ENCODE measurements at places on chromosomes 11 and 22.
A peak's percentile ranks its signal among the peaks of the same experiment; 100 is the strongest.

- DNase-seq = no peak
Observed at GRCh38 chr22:45298934-45299505, 10.7 kb upstream of the FAM118A start.

- no peak for DNase-seq
Observed at GRCh38 chr11:45181193-45181888, 34.9 kb downstream of the PRDM11 start.

GRCh38 chr11:77086521-77087472 is 15.8 kb upstream of the OMP start:
- DNase-seq = peak; percentile 56

GRCh38 chr11:60765355-60765754 is 8.7 kb downstream of the MS4A15 start:
- no peak for DNase-seq

- DNase-seq = no peak
Observed at GRCh38 chr11:16958833-16959232, 55.4 kb downstream of the PLEKHA7 start.

GRCh38 chr22:26753125-26753862 is 95.9 kb downstream of the MIAT start:
- no peak for DNase-seq

GRCh38 chr11:78072455-78072854 is 7.2 kb downstream of the NDUFC2 start:
- no peak for DNase-seq

DNA sequence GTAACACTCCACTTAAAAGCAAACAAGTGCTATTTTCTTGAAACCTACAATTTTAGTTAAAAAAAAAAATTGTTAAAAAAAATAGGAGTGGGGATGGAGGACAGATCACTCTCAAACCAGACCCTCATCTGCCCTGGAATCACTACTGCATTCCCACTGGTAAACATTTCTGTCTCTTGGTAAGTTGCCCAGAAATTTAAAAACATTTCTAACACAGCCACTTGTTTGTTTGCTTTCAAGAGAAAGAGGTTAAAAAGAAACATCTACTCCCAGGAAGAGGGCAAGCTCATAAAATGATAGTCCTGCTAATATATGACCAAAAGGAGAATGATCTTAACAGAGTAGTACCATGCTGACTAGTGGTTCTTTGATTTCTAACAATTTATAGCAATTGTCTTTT is 83.3 kb downstream of the SGSM3 start:
- no peak for DNase-seq

DNA sequence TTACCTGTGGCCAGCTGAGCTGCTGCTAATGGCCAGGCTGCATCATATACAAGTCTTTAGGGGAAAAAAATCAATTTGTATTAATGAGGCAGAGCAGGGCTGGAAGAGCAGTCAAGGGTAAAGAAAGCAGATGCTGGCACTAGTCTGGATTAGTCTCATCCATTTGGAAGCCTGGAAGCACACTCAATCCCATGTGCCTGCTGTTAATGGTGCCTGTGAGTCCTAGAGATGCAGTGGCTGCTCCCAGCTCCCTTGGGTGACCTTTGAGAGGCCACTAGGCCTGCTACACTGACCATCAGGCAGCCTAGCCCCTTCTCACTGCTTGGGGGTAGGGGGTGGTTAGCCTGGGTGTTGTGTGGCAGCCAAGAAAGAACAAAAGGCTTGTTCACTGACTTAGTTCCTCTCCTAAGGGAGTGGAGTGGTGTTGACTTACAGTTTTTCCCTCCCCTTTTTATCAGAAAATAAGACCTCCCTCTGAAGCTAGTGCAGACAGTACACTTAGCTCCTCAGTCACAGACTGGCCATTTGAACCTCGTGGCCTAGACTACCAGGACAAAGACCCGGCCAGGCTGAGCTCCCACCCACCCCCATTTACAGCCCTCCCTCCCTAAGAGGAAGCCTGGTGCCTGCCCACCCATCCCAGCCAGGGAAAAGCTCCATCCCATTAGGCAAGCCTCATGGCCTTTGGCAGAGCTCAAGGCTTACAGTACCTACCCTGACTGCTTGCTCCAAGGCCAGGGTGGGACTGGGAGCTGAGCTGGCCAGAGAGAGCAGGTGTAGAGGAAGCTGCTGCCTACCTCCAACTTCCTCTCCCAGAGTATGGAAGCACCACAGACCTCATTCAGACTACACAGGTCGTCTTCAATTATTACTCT is 7.8 kb downstream of the PIK3IP1 start:
- no peak for DNase-seq

DNA sequence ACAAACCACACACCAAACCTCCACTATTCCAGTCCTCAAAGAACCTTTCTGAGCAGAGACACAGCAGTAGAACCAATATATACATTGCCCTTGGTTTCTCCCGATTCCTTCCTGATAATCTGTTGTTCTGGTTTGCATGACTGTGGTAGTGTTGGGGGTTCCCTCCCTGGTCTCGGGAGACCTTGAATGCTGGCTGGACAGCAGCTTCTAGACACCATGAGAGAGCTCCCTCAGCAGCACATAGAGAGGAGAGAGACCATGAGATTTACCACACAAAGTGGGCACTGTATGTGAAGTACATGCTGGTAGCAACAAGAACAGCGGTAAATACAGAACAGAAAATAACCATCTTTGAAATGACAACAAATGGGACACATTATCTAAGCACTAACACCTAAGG is 2.6 kb downstream of the C11orf91 start:
- DNase-seq = no peak

- DNase-seq = no peak
Observed at GRCh38 chr22:48391171-48391711, 1436.4 kb downstream of the BRD1 start.

Data from Calu3 (cell line).